Endodermal cell (in vitro differentiated cells): ENCODE measurements at places on chromosomes 3 and 15. TPM values are rescaled to one million over a fixed set of nuclear protein-coding genes. Genes with fewer than 3 reads are reported as not detected.

- DNase-seq: no peak
- peaks cover 22% of the 10 kb centered on the region for H3K4me1 ChIP-seq
- H3K4me3 ChIP-seq: no peak overlapping the region
- H3K36me3 ChIP-seq: peaks cover 8% of the 10 kb centered on the region
These were observed 81.2 kb downstream of the IGF1R start for GRCh38 chr15:98729446-98730042.

DNA sequence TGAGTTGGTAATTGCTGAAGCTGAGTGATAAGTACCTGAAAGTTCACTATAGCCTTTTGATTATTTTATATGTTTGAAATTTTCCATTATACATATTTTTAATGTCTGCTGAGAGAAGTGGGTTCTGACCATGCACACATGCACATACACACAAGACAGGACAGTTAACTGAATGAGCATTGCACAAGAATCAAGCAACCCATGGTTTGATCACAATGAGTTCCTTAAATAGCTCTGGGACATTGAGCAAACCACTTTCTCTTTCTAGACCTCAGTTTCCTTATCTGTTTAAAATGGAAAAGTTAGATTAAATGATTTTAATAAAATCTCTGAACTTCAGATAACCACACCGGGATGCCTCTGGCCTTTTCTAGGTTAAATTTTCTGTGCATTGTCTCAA lies 26.7 kb downstream of the SNTN start:
- H3K4me3 ChIP-seq: no peak overlapping the region
- no peaks in the 10 kb centered on the region for H3K36me3 ChIP-seq
- no peaks in the 10 kb centered on the region for H3K4me1 ChIP-seq
- no peak overlapping the region for H3K27ac ChIP-seq
- H3K27me3 ChIP-seq: no peaks in the 10 kb centered on the region

The FETUB gene
- not detected in 2 replicates for total RNA-seq

DNA sequence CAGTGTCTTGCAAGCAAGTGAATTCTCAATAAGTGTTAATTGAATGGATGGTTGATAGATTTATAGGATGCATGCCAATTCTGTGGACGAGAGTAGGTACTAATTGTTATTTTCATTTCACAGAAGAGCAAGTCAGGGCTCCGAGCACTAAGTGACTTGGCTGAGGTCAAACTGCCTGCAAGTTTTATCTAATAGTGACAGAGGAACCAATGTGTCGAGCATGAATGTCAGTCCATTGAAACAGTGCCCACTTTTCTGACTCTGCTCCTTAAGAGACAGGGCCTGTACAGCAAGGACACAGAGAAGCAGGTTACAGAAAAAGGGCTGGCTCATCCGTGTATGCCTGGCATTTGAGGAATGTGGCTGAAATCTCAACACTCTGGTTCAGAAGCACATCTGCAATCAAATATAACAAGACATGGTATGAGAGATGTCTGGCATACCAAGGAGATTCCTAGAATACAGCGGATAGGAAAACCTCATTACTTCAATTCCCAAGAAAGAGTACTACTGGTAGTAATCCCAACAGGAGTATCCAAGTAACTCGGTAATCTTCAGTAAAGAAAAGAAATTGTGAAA lies 6.0 kb upstream of the B3GNT5 start:
- H3K36me3 ChIP-seq: peaks cover 54% of the 10 kb centered on the region
- H3K4me1 ChIP-seq: peaks cover 10% of the 10 kb centered on the region
- no peaks in the 10 kb centered on the region for H3K27me3 ChIP-seq
- no peak overlapping the region for H3K4me3 ChIP-seq
- DNase-seq: no peak

- H3K4me1 ChIP-seq: no peaks in the 10 kb centered on the region
- H3K27ac ChIP-seq: no peak overlapping the region
- no peak overlapping the region for H3K4me3 ChIP-seq
- no peaks in the 10 kb centered on the region for H3K27me3 ChIP-seq
- H3K36me3 ChIP-seq: no peaks in the 10 kb centered on the region
These were observed 265.2 kb upstream of the GOLGA6L4 start for GRCh38 chr15:83970295-83970890.

GRCh38 chr3:15572138-15572537 lies 29.2 kb downstream of the HACL1 start:
- no peak overlapping the region for H3K27ac ChIP-seq
- DNase-seq: no peak
- H3K36me3 ChIP-seq: peaks cover 56% of the 10 kb centered on the region
- H3K4me1 ChIP-seq: peaks cover 7% of the 10 kb centered on the region
- H3K27me3 ChIP-seq: no peaks in the 10 kb centered on the region

The UROC1 gene
- total RNA-seq: not detected in 2 replicates

The CASR gene
- total RNA-seq: 0.02 and 0.04 TPM in 2 replicates

DNA sequence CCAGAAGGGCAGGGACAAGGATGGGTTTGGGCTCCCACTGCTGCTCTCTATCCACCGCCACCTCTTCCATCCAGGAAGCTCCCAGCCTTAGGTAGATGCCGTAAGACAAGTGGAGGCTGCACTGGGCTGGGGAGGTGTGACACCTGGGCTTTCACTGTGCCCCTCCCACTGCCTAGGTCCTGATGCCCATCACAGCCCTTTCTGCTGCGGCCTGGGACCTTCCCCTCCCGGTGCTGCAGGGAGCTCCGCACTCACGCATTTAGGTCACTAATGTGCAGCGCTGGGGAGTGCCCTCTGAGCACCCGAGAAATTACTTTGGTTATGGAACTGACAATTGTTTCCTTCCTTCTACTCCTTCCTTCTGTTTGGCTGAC lies 850 bp downstream of the LTF start:
- peak; percentile 41 for DNase-seq
- no peaks in the 10 kb centered on the region for H3K27me3 ChIP-seq
- H3K4me1 ChIP-seq: no peaks in the 10 kb centered on the region
- H3K27ac ChIP-seq: no peak overlapping the region
- no peaks in the 10 kb centered on the region for H3K36me3 ChIP-seq
- no peak overlapping the region for H3K4me3 ChIP-seq

DNA sequence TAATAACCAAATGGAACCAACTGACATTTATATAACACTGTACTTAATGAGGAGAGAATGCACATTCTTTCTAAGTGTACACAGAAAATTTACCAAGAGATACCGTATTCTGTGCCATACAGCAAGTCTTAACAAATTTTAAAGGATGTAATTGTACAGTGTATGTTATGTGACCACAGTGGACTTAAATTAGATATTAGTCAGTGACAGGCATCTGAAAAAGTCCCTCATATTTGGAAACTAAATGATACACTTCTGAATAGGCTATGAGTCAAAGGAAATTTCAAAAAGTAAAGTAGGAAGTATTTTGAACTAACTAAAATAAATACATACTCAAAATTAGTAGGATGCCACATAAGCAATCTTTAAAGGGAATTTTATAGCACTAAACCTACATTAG lies 59.6 kb upstream of the P3H2 start:
- peaks cover 18% of the 10 kb centered on the region for H3K36me3 ChIP-seq
- H3K4me1 ChIP-seq: peaks cover 14% of the 10 kb centered on the region
- H3K4me3 ChIP-seq: no peak overlapping the region
- DNase-seq: no peak
- no peak overlapping the region for H3K27ac ChIP-seq

- H3K36me3 ChIP-seq: peaks cover 12% of the 10 kb centered on the region
- no peaks in the 10 kb centered on the region for H3K27me3 ChIP-seq
- no peak for DNase-seq
- no peak overlapping the region for H3K27ac ChIP-seq
- H3K4me3 ChIP-seq: no peak overlapping the region
- H3K4me1 ChIP-seq: no peaks in the 10 kb centered on the region
These were observed 88.3 kb downstream of the PDZRN3 start for GRCh38 chr3:73536336-73536895.

DNA sequence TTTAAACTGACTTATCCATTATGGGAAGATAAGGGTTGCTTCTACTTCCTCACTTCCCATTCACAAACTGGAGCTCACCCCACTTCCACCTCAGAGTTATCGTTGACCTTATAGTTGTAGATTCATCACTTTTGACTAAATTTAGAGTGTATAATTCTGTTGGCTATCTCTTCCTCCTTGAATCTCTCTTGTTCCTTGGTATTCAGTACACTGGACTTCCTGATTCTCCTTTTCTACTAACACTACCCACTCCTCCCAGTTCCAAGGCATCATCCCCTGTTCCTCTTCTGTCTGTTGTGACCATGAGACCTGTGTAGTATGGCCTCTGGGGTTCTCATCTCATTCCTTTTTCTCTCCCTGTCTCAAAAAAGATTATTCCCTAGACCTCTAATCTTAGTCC lies 5.9 kb upstream of the GPR87 start:
- no peaks in the 10 kb centered on the region for H3K4me1 ChIP-seq
- no peaks in the 10 kb centered on the region for H3K27me3 ChIP-seq
- no peaks in the 10 kb centered on the region for H3K36me3 ChIP-seq

GRCh38 chr15:47890397-47891150 lies 173.3 kb downstream of the SEMA6D start:
- H3K4me3 ChIP-seq: no peak overlapping the region
- no peaks in the 10 kb centered on the region for H3K36me3 ChIP-seq
- H3K4me1 ChIP-seq: peaks cover 14% of the 10 kb centered on the region
- no peak for DNase-seq
- H3K27ac ChIP-seq: no peak overlapping the region
- H3K27me3 ChIP-seq: no peaks in the 10 kb centered on the region

The SENP7 gene
- total RNA-seq: 22.1 to 25.3 TPM (median 24.0 TPM) in 3 replicates

- no peaks in the 10 kb centered on the region for H3K4me1 ChIP-seq
- H3K4me3 ChIP-seq: no peak overlapping the region
- no peaks in the 10 kb centered on the region for H3K36me3 ChIP-seq
- H3K27me3 ChIP-seq: no peaks in the 10 kb centered on the region
These were observed 334.7 kb downstream of the NLGN1 start for GRCh38 chr3:173732237-173732636.

- H3K36me3 ChIP-seq: no peaks in the 10 kb centered on the region
- no peak overlapping the region for H3K27ac ChIP-seq
- H3K27me3 ChIP-seq: no peaks in the 10 kb centered on the region
- H3K4me1 ChIP-seq: peaks cover 5% of the 10 kb centered on the region
These were observed 332.0 kb downstream of the NSUN3 start for GRCh38 chr3:94394885-94395284.

- no peaks in the 10 kb centered on the region for H3K27me3 ChIP-seq
- H3K36me3 ChIP-seq: no peaks in the 10 kb centered on the region
- peak; percentile 22 for DNase-seq
These were observed 7.7 kb upstream of the OSBPL11 start for GRCh38 chr3:125602752-125603649.

DNA sequence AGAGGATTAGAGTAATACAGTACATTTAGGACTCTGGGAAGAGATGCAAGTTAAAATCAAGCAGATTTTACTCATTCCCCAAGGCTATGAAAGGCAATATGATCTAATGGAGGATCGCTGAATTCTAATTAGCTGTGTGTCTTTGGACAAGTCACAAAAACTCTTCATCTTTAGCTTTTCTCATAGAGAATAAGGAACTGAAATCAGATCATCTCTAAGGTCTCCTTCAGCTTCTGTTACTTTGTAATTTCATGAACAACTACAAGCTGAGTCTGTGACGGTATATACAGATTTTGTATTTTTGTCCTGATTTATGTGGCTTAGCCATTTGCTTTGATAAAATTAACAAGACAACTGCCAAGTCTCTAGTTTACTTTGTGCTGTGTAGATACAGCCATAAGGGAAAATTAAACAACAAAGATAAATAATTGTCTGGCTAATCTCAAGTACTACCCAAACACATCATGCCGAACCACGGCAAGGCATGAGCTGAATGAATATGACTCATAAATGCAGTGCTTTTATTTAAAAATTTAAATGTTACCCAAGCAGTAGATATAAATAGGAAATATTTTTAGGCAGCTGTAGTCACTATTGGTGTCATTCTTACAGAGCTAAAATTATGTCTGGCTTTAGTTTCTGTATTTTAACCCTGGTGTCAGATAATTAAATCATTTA lies 81.5 kb downstream of the GAP43 start:
- no peak for DNase-seq
- H3K4me1 ChIP-seq: no peaks in the 10 kb centered on the region
- H3K27ac ChIP-seq: no peak overlapping the region
- H3K27me3 ChIP-seq: no peaks in the 10 kb centered on the region
- no peaks in the 10 kb centered on the region for H3K36me3 ChIP-seq

The MAN2C1 gene
- 224 to 246 TPM (median 228 TPM) in 3 replicates for total RNA-seq

The GOLGA6L7 gene
- 0.42 TPM in 1 of 3 replicates, not detected in the others for total RNA-seq
